NCI-H345 (cell line): ENCODE measurements at places on chromosomes 5 and 9.

GRCh38 chr9:95379630-95380029 lies 62.1 kb upstream of the FANCC start:
- no peak for DNase-seq

GRCh38 chr5:54608423-54609085 lies 91.0 kb downstream of the SNX18 start:
- DNase-seq = no peak

GRCh38 chr5:14250748-14251701 lies 107.9 kb downstream of the TRIO start:
- DNase-seq = no peak

DNA sequence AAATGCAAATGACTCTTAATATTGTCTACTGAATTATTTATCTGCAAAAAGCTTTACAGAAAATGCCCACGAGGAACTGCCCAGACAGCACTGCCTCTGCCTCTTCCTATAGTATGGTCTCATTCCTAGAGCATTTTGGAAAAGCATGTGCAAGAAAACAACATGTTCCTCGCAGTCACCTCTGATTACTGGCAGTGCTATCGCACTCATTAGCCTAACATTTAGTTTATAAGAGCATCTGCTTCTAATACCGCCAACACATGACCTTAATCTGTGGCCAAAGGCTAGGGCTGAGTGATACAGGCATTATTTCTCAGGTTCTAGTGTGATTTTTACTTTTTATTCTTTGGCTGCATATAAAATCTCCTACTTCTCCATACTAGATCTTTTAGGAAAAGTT lies 259.2 kb downstream of the FBXL17 start:
- no peak for DNase-seq

- DNase-seq = no peak
Measured at GRCh38 chr5:6431214-6432195, 17.2 kb upstream of the UBE2QL1 start.

GRCh38 chr5:87307796-87308423 lies 40.2 kb downstream of the RASA1 start:
- DNase-seq = no peak
